NCI-H526 (cell line): ENCODE measurements at places on chromosomes 16 and 17.

GRCh38 chr17:62906881-62907280, 59.2 kb upstream of the TANC2 start:
- DNase-seq, result no peak

GRCh38 chr17:50848711-50849110, 13.3 kb downstream of the WFIKKN2 start:
- no peak for DNase-seq

- no peak for DNase-seq
Measured at GRCh38 chr16:57224651-57225335, 20.3 kb upstream of the ARL2BP start.

- no peak for DNase-seq
Measured at GRCh38 chr17:5816491-5817070, 232.3 kb upstream of the NLRP1 start.

- DNase-seq, result no peak
Measured at GRCh38 chr17:57915985-57916757, 39.0 kb downstream of the CUEDC1 start.

DNA sequence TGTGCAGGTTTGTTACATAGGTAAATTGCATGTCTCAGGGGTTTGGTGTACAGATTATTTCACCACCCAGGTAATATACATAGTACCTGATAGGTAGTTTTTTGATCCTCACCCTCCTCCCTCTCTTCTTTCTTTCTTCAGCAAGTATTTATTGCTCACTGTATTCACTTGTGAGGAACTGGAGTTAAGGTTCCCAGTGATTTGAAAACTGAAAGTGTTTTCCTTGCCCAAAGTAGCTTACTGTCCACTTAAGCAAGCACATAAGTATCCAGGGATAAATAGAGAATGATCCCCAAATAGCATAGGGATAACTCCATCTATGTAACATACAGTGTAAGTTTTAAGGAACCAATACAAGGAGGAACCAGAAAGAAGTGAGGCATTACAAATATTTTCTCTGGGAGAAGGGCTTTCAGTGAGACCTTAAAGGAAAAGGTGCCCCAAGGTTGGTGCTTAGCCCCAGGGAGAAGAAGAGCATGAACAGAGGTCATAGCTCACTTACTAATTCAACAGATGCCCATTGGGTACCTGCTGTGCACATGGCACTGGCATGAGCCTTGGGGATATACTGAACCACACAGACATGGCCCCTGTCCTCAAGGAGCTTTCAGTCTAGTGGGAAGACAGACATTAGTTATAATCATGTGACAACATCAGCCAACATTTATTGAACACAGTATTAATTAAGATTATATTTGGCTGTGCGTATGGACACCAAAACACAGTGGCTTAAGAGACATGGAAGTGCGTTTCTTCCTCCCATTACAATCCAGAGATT, 17.0 kb downstream of the MYL4 start:
- no peak for DNase-seq

DNA sequence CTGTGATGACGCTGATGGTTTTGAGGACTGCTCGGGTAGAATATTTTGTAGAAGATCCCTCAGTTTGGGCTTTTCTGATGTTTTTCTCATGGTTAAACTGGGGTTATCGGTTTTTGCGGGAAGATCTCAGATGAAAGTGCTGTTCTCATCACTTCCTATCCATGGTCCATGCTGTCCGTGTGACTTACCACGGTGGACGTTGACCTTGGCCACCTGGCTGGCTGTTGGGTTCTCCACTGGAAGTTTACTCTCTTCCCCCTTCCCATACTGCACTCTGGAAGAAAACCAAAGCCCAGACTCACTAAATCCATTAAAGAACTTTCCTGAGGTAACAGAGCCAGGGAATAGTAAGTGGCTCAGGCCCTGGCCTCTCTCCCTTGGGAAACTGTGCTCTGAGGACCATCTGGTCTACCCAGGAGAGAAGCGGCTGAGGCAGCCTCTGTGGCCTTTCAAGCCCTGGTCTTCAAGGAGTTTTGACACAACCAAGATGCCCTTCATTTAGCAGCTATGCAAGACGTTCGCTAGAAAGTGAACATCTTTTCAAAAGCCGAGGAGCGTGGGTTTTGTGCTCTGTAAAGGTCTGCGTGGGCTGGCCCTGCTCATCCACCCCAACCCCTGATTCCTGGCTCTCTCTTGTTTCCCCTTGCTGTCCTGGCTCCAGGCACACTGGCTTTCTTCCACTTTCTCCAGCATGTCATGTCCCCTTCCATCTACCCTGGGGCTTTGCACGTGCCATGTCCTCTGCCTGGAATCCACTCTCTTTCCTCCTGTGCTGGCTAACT, 43.1 kb downstream of the IRF8 start:
- no peak for DNase-seq

GRCh38 chr16:84844049-84844350, 24.2 kb downstream of the CRISPLD2 start:
- DNase-seq, result no peak

GRCh38 chr17:81135505-81136278, 29.6 kb upstream of the PVALEF start:
- DNase-seq, result no peak

DNA sequence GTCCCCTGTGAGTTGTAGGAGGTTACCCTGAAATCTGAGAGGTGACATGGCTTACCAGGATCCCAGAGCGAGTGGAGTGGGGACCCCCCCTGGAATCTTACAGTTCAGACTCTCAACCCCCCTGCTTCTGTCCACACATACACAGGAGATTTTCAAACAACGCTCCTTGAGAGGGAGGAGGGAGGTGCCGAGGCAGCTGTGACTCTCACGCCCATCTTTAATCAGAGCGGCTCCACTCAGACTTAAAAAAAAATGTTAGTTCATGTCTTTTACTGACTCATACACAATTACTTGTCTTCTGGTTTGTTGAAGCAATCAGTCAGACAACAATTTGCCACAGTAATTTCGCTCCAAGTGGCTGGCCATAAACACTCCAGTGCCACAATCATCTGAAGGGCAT, 15.4 kb upstream of the TMEM220 start:
- no peak for DNase-seq
